ENCODE measurements at places on chromosomes 2 and 18.
A peak's percentile ranks its signal among the peaks of the same experiment; 100 is the strongest.

GRCh38 chr2:112181571-112182290 is 43.5 kb downstream of the FBLN7 start:
- DNase-seq: peak; percentile 45

- DNase-seq: no peak
Measured at GRCh38 chr18:10604182-10604581, 78.4 kb downstream of the NAPG start.

GRCh38 chr2:107721178-107721577 is 105.5 kb upstream of the RGPD4 start:
- no peak for DNase-seq

- no peak for DNase-seq
Measured at GRCh38 chr2:200509235-200509611, 645 bp downstream of the KCTD18 start.

- DNase-seq: no peak
Measured at GRCh38 chr2:236101311-236101950, 66.8 kb downstream of the GBX2 start.

GRCh38 chr2:128308284-128308731 is 10.4 kb downstream of the HS6ST1 start:
- no peak for DNase-seq

GRCh38 chr2:10876394-10876793 is 35.3 kb upstream of the KCNF1 start:
- DNase-seq: no peak

DNA sequence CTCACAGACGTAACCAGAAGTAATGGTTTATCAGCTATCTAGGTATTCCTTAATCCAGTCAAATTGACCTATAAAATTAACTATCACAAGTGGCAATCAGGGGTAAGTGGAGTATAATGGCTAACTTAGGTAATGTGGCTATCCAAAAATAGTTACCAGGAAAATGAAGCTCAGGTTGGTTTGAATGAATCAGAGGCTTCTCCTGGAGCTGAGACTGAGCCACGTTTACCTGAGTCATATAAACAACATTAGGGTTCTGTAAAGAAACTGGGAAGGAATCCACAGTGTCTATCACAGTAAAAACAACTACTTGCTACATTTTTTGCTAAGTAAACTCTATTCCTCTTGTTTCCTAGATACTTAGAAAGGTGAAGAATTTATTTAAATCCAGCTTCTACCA is 236.0 kb upstream of the SPHKAP start:
- no peak for DNase-seq

DNA sequence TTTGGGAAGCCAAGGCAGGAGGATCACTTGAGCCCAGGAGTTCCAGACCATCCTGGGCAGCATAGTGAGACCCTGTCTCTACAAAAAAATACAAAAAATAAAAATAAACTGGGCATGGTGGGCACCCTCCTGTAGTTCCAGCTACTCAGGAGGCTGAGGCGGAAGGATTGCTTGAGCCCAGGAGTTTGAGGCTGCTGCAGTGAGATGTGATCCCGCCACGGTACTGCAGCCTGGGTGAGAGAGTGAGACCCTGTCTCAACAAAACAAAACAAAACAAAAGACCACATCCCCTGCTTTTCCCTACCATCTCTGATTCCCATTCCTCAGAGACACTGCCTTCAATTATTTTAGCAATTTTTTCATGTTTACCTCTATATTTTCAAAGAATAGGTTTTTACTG is 3.9 kb upstream of the RNF103 start:
- DNase-seq: no peak

DNA sequence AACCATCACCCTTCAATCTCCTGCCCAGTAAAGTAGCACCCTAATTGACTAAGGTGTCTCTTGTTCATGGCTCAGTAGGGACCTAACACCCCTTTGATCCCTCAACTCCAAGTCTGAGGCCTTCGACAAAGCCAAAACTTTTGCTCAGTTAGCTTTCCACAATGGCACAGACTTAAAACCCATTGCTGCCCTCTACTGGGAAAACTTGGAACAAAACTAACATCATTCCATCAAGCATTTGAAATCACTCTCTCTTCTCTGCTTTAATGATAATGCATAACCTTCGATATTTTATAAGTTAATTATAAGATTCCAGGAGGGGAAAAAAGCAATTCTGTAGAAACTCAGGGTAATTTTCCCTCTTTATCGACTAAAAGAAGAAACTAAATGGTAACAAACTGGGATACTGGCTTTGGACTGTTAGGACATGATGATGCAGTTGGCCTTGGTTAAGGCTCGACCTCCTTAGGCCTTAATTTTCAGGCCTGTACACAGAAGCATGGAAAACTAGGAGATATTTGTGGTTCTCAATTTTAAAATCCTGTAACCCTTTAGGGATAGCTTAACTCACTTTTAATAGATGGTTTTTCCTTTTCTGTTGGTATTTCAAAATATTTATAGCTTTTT is 127.8 kb downstream of the STK39 start:
- DNase-seq: no peak

- DNase-seq: no peak
Measured at GRCh38 chr18:26442126-26442525, 106.2 kb downstream of the KCTD1 start.

DNA sequence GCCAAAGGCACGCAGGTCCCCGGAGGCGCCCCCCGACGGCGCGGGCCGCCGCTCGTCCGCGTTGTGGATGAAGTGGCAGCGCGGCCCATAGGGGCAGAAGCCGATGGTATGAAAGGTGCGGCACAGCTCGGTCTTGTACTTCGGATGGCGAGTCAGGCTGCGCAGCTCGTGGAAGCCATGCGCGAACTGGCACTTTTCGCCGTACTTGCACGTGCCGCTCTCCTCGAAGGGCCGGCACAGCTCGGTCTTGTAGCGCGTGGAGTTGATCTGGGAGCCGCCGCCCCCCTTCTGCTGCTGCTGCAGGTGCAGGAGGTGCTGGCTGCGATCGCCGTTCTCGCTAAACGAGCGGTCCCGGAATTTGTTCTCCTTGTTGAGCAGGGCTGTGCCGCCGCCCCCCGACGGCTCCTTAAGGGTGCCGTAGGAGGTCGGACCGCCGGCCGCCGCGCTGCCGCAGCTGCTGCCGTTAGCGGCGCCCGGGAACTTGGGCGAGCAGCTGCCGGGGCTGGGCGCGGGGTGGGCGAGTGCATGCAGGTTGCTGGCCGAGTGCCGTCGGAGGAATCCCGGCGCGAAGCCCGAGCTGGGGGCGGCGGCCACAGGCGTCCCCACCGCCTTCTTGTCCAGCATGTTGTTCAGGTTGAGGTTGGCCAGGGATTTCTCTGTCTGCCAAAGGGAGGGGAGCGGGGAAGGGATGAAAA is 1.2 kb downstream of the ZFP36L2 start:
- peak; percentile 48 for DNase-seq

GRCh38 chr2:71892423-71892730 is 255.3 kb downstream of the CYP26B1 start:
- no peak for DNase-seq

- DNase-seq: no peak
Measured at GRCh38 chr2:54394392-54394791, 61.7 kb upstream of the SPTBN1 start.

GRCh38 chr2:28752631-28753376 is 1.2 kb downstream of the PPP1CB start:
- no peak for DNase-seq

- no peak for DNase-seq
Measured at GRCh38 chr2:21038403-21039073, 5.3 kb downstream of the APOB start.

- DNase-seq: no peak
Measured at GRCh38 chr2:187213798-187214197, 234.3 kb downstream of the CALCRL start.

DNA sequence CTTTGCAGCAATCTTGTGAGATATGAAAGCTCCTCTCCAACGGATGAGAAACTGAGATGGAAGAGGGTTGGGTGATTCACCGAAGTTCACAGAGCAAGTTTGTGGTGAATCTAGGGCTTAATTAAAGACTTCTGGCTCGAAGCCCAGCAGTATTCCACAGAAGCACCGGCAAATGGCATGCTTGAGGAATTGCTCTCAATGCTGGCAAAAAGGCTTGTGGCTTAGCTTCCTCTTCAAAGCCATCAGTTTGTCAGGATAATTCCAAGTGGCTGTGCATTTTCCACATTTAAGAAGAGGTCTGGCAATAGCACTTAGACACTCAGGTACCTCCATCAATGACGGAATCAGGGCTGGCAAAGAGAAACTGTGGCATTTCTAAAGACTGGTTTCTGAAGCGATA is 98.7 kb upstream of the SLC66A3 start:
- DNase-seq: no peak

DNA sequence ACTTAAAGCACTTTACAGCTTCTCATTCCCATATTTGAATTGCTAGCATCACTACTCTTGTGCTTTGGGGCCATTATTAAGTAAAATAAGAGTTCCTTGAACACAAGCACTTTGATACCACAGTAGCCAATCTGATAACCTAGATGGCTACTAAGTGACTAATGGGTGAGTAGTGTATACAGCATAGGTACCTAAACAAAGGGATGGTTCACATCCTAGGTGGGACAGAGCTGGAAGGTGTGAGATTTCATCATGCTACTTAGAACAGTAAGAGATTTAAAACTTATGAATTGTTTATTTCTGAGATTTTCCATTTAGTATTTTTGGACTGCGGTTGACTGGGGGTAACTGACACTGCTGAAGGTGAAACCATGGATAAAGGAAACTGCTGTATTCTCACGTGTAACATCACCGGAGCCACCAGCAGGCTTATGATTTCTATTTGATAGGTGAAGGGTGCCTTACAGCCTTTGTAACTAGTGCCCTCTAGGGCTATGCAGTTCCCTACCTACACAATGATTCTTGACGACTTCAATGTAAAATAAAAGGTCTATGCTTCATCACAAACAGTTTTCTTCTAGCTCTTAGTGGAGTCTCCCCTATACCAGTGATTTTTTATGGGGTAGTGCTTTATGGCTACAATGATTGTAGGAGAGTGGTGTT is 22.1 kb upstream of the CRIM1 start:
- no peak for DNase-seq

- DNase-seq: no peak
Measured at GRCh38 chr2:67036444-67036843, 360.7 kb upstream of the ETAA1 start.

DNA sequence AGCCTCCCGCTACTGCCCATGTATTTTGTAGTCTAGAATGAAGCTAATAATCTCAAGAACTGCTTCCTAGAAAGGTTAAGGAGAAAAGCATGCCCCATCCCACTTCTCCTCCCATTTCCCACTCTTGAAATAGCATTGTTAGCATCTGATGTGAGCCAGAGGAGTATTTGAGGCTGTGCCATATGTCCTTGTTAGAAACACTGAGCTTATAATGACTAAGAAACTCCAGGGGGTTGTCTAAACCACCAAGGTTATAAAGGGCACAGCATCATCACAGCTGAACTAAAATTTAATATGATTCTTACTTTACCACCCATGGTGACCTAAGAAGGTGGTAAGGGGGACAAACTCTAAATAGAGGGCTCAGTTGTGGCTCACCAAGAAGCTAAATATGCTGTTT is 16.6 kb downstream of the TSPYL6 start:
- DNase-seq: no peak

GRCh38 chr2:207558079-207558491 is 28.3 kb downstream of the CREB1 start:
- no peak for DNase-seq

- DNase-seq: no peak
Measured at GRCh38 chr2:108625186-108625827, 91.0 kb downstream of the LIMS1 start.

DNA sequence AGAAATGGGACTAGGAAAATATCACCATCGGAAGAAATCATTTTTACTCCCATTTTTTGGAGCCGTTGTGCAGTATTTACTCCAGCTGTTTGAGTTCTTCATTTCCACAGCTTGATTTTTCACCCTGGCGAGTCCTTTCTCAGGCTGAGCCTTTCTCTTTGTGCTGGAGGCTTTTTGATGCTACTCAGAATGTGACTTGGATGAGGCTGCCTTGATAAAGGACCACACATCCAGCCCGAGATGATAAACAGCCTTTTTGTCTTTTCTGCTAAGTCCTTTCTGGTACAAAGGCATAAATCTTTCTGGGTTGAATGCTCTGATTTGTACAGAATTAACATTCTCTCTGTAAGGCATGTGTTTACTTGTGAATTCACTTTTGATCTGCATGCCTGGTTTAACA is 17.6 kb upstream of the CTDP1 start:
- DNase-seq: no peak

GRCh38 chr2:96532641-96533291 is 3.8 kb upstream of the ARID5A start:
- no peak for DNase-seq
